ENCODE measurements at places on chromosomes 7 and 10.

- no peak for DNase-seq
These were observed 52.2 kb upstream of the SEC61G start for GRCh38 chr7:54811041-54811845.

DNA sequence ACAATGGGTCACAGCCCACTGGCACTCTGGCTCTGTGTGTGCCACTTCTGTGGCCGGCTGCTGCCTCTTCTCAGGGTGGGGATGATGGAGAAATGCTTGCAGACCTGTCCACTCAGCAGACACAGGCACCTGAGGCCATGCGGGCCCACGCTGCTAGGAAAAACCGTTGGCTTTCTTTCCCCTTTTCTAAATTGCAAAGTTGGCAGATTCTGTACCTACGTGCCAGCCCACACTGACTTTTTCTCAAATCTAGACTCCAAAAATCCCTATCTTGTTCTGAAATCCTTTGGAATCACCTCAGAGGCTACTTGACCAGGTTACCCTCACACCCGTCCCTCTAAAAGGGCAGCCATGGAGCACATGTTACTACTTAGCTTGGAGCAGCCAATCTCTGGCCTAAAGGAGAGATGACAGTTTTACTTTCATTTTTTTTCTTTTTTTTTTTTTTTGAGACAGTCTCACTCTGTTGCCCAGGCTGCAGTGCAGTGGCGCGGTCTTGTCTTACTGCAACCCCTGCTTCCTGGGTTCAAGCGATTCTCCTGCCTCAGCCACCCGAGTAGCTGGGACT is 99.4 kb downstream of the RNF216 start:
- no peak for DNase-seq

DNA sequence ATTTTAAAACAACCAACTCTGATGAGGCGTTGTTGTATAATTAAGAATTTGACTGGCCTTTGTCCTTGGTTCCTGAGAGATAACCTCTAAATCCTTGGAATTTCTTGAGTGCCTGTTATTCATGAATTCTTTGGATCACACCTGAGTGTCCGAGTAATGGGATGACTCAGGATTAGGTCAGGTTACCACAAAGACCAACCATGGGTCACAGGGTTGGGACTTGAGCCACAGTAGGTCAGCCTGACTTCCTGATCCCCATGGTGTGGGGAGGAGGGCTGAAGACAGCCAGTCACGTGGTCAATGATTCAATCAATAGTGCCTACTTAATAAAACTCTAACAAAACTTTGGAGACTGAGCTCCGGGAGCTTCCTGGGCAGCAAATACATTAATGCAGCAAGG is 192.5 kb downstream of the GFRA1 start:
- DNase-seq = no peak

GRCh38 chr7:137342828-137343261 is 688 bp downstream of the PTN start:
- DNase-seq = no peak

- no peak for DNase-seq
These were observed 222.8 kb downstream of the GALNT17 start for GRCh38 chr7:71354716-71355115.

GRCh38 chr10:75165684-75166622 is 44.6 kb upstream of the VDAC2 start:
- no peak for DNase-seq

- no peak for DNase-seq
These were observed 507.6 kb downstream of the GRID1 start for GRCh38 chr10:85858776-85859515.
